Activated B cell treated with CpG ODN at 0.5 μM for 24 hours (primary cell): ENCODE measurements at places on chromosomes 7 and 10. TPM values are rescaled to one million over a fixed set of nuclear protein-coding genes. Genes with fewer than 3 reads are reported as not detected.

- no peak for DNase-seq
Observed at GRCh38 chr10:92790440-92790839, 57.9 kb upstream of the EXOC6 start.

- peak; percentile 62 for DNase-seq
Observed at GRCh38 chr7:100803398-100804161, 23.7 kb downstream of the EPHB4 start.

DNA sequence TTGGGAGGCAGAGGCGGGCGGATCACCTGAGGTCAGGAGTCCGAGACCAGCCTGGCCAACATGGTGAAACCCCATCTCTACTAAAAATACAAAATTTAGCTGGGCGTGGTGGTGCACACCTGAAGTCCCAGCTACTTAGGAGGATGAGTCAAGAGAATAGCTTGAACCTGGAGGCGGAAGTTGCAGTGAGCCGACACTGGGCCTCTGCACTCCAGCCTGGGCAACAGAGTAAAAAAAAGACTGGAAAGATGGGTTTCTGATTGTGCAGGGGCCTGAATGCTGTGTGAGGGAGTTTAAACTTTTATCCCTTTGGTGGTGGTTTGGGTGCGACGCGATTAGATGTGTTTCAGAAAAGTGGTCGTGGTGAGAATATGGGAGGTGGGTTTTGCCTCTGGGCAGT, 1.8 kb downstream of the CHST12 start:
- DNase-seq = no peak

HOXA7 gene
- not detected in 2 replicates for total RNA-seq

GSTO2 gene
- total RNA-seq = 0.56 and 0.91 TPM in 2 replicates
